Activated naive CD4-positive, alpha-beta T cell treated with anti-CD3 and anti-CD28 coated beads, Interleukin-2, amount 50 U/mL, for 16 hours (primary cell): ENCODE measurements at places on chromosomes 16 and 17.

- no peak for DNase-seq
These were observed 4.7 kb upstream of the TPPP3 start for GRCh38 chr16:67397812-67398545.

GRCh38 chr16:65223335-65223734 lies 101.5 kb upstream of the CDH11 start:
- no peak for DNase-seq

DNA sequence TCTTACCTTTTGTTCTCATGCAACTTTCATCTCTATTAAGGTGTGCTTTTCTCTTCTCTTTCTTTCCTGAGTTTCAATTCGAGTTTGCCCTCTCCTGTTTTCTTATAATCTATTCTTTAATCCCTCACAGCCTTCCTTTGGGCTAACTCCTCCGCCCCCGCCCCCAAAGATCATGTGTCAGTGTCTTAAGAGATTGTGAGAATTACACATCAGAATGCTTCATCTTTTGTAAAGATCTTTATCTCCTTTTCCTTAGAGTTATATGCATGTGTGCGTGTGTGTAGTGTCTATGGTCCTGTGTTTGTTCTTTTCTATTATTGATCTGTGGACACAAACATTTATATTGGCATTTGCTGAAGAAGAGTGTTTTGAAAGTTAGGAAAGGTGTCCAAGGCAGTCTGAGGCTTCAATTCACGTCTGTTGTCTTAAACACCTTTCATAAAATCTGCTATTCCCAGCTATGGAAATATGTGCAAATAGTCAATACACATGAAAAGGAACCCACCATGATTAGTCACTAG lies 6.1 kb upstream of the ALDH3A2 start:
- DNase-seq, result no peak

GRCh38 chr17:29642171-29642611 lies 19.5 kb upstream of the CORO6 start:
- DNase-seq, result no peak

GRCh38 chr17:37792787-37793186 lies 47.9 kb upstream of the HNF1B start:
- no peak for DNase-seq

DNA sequence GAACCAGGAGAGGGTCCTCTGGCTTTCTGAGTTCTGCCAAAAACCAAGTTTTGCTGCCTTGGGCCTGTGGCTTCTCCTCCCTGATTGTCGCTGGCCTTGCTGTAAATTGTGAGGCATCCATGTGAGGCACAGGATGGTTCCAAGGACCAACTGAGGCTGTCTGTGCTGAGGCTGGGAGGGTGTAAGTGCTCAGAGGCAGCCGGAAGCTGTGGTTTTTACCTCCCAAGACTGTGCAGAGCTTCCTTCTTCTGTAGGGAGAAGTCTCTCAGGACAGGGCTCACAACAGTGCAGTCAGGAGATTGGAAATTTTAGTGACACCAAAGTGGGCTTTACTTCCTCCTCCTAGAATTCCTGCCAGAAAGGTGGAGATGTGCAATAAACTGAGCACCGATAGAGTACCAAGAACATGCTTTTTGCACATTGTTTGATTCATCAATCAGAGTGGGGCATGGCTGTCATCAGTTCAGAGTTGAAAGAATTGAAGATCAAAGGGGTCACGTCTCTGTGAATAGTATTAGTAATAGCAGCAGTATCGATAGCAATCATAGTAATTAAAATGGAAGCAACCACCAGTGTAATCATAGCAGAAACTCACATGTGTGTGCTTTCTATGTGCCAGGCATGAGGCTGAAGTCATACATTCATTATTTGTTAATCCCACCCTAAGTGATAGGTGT lies 467.1 kb downstream of the WWOX start:
- DNase-seq, result no peak

GRCh38 chr16:1654505-1655268 lies 23.4 kb upstream of the JPT2 start:
- no peak for DNase-seq

GRCh38 chr17:77375917-77376651 lies 235.3 kb downstream of the SEC14L1 start:
- peak; percentile 60 for DNase-seq

GRCh38 chr17:42288803-42289610 lies 709 bp downstream of the STAT5A start:
- DNase-seq, result peak; percentile 65

GRCh38 chr16:78147911-78148401 lies 48.5 kb downstream of the WWOX start:
- no peak for DNase-seq

- DNase-seq, result no peak
These were observed 15.7 kb downstream of the RHBDF2 start for GRCh38 chr17:76485569-76485968.

- DNase-seq, result no peak
These were observed 953 bp downstream of the TBX6 start for GRCh38 chr16:30090610-30091331.

DNA sequence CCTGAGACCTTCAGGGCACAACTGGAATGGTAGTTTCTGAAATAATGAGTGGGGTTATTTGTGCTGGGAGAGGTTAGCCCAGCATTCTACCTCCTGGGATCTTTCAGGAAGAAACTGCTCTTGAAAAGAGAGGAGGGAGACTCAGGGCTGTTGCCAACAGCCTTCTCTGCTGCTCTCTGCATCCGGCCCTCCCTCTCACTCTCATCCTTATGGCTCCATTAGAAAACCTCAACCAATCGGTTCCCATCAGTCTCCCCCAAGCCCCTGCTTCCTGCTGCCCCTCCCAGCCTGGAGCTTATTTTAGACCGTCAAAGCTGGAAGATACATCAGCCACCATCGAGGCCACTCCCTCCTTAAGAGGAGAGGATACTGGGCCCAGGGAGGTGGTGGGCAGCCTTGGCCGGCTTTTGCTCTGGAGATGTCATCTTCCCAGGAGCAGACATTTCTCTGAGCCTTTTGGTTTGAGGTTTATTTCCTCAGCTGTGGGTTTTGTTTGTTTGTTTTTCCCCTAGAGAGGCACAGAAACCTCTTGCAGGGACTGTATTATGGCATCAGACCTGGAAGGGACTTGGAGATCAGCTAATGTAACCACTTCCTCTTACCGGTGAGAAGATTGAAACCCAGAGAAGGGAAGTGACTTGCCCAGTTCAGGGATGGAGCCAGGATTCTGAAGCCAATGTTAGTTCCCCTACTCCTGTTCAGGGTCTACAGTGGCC lies 2.7 kb downstream of the MPRIP start:
- DNase-seq, result no peak

DNA sequence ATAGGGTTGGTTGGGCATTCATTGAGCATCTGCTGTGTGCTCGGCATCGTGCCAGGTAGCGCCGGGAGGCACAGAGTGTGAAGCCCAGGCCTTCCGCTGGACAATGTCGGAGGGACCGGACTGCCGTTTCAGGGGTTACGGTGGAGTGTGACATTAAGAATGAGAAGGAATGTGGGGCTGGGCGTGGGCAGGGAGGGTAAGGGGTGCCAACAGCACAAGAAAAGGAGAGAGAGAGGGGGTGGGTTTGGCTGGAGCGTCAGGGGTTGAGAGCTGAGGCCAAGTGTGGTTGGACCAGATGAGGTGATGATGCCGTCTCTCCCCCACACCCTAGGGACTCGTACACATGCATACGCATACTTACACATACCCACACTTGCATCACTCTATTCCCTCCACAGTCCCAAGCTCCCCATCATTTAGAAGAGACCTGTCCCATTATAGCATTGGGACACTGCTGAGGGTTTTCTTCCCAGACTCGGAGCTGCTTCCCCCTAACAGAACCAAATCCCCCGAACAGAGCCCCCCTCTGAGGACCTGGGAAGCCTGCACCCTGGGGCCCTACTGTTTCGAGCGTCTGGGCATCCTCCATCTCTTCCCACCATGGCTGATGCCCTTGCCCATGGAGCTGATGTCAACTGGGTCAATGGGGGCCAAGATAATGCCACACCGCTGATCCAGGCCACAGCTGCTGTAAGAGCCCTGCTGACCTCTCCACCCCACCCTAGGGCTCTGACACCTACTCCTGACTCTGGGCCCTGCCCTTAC lies 3.3 kb upstream of the KCTD11 start:
- no peak for DNase-seq

DNA sequence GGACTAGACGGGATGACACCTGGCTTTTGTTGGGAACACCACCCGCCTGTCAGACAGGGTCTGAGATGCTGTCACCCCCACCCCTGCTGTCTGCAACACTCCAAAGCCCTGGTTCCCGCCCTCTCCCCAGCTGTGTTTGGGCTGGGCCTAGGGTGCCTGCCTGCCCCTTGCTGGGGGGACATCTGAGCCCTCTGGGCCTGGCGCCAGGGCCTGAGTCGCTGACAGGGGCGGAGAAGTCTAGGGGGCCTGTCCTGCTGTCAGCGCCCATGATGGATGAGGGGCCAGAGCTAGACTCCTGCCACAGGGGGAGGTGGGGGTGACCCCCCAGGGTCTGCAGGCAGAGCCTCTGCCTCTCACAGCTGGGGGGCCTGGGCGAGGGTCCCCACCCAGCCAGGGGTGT lies 7.6 kb upstream of the PKMYT1 start:
- no peak for DNase-seq

GRCh38 chr16:67858500-67858899 lies 11.0 kb upstream of the CENPT start:
- DNase-seq, result no peak

GRCh38 chr17:66981983-66982508 lies 17.5 kb downstream of the CACNG4 start:
- no peak for DNase-seq

DNA sequence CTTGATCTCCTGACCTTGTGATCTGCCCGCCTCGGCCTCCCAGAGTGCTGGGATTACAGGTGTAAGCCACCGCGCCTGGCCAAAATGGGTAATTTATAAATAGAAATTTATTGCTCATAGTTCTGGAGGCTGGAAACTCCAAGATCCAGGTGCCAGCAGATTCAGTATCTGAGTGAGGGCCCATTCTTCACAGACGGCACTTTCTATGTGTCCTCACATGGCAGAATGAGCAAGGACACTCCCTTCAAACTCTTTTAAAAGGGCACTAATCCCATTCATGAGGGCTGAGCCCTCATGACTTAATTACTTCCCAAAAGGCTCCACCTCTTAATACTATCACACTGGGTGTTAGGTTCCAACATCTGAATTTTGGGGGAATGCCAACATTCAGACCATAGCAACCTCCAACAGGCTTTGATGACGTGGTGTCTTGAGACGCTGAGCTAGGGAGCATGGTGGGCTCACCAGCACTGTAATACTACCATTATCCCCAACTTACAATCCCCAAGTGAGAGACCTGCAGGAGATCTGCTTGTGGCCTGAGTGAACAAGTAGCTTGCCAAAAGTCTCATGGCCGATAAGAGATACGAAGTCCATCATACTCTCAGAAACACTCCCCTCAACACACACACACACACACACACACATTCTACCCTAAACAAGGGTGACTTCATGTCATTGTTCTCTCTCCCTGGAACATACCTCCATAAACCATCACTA lies 8.5 kb downstream of the CMTM4 start:
- DNase-seq, result no peak

GRCh38 chr16:26816266-26816665 lies 250.5 kb upstream of the C16orf82 start:
- DNase-seq, result no peak

DNA sequence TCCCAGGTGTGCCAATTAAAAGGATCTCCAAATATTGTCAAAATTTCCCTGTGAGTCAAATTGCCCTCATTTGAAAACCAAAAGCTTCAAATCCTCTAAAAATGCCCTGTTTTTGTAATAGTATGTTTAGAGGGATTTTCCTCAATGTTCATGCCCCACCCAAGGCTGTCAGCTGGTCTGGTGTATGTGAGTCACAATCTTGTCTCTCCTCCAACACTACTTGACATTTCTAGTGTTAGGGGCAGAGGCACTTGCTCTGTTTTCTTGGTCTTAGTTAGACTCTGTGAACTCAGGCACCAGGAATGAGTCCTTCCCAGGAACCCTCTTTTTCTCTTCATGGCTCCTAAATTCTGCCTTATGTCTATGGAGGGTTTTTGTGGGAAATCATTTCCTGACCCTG lies 634.8 kb downstream of the KCNJ2 start:
- no peak for DNase-seq

DNA sequence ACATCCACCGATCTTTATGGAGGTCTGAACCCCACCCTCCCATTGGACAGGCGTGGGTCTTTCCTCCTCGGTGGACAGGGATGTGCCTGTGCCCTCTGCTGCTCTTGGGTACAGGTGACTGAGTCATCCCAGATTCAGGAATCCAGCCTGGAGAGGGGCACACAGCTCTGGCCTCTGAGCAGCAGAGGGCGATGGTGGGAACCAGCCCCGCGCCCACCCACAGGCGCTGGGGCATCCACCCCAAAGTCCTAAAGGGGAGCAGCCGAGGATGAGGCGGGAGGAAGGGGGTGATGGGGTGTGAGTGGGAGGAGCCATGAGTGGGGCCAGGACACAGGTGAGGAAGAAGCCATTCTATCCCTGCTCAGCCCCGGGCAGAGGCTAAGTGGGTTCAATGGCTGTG lies 35.0 kb downstream of the ENGASE start:
- no peak for DNase-seq
